ENCODE measurements at places on chromosomes 1 and 21. TPM values are rescaled to one million over a fixed set of nuclear protein-coding genes. Genes with fewer than 3 reads are reported as not detected.

DTL gene
- 26.7 TPM for total RNA-seq

BMP8B gene
- total RNA-seq = 4.3 TPM

S100A7 gene
- not detected for total RNA-seq

KRTAP10-5 gene
- total RNA-seq = not detected

CD1B gene
- not detected for total RNA-seq

TRIM58 gene
- total RNA-seq = not detected
